HT-29 (cell line): ENCODE measurements at places on chromosomes 3 and 15.

GRCh38 chr3:140719841-140720614 is 42.2 kb downstream of the TRIM42 start:
- no peak for DNase-seq

GRCh38 chr3:159848348-159849118 is 140.1 kb upstream of the IL12A start:
- no peak for DNase-seq

DNA sequence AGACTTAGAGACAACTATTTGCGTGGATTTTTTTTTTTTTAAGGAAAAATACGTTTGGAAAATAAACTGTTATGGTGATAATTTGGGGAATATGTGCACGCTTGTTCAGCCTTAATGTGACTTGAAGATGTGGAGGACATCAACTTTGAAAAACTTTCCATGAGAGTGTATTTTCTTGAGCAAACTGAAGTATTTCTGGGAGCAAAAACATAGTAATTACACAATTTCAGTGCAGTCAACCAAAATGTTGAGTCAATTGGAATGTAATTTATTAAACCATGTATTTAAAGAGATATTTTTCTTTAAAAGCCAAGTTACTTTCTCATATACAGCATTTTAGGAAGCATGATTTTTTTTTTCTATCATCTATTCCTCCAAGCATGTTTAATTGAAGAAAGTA is 80.3 kb upstream of the FLNB start:
- no peak for DNase-seq

GRCh38 chr15:95635666-95636065 is 694.8 kb upstream of the NR2F2 start:
- no peak for DNase-seq

- DNase-seq = no peak
These were observed 53.0 kb upstream of the MME start for GRCh38 chr3:155026999-155027591.

GRCh38 chr3:100516232-100516631 is 23.8 kb downstream of the TMEM45A start:
- DNase-seq = no peak

- peak; percentile 39 for DNase-seq
These were observed 1.1 kb downstream of the EDEM1 start for GRCh38 chr3:5188419-5189221.

DNA sequence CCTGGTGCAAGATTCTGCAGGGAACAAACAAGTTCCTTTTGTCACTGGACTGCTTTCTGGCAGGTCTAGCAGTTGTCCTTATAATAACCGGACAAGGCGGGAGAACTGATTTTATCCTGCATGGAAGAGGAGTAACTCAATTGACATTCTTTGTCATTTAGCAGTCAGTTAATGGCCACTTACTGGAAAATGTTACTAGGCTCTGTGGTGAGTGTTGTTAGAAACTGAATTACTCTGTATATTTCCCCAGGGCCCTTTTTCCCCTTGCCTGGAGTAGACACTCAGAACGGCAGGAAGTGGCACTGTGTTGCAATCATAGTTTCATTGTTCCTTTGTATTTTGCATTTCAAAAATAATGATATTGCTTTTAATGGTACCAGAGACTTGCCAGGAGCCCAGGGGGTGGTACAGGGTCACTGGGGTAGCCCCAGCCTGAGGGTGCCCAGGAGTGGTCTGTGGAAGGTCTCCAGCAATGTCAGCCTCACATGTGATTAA is 318.6 kb upstream of the LRRFIP2 start:
- DNase-seq = no peak

GRCh38 chr3:19457449-19457848 is 309.1 kb downstream of the KCNH8 start:
- no peak for DNase-seq

GRCh38 chr3:113104357-113105092 is 106.8 kb upstream of the BOC start:
- DNase-seq = no peak

DNA sequence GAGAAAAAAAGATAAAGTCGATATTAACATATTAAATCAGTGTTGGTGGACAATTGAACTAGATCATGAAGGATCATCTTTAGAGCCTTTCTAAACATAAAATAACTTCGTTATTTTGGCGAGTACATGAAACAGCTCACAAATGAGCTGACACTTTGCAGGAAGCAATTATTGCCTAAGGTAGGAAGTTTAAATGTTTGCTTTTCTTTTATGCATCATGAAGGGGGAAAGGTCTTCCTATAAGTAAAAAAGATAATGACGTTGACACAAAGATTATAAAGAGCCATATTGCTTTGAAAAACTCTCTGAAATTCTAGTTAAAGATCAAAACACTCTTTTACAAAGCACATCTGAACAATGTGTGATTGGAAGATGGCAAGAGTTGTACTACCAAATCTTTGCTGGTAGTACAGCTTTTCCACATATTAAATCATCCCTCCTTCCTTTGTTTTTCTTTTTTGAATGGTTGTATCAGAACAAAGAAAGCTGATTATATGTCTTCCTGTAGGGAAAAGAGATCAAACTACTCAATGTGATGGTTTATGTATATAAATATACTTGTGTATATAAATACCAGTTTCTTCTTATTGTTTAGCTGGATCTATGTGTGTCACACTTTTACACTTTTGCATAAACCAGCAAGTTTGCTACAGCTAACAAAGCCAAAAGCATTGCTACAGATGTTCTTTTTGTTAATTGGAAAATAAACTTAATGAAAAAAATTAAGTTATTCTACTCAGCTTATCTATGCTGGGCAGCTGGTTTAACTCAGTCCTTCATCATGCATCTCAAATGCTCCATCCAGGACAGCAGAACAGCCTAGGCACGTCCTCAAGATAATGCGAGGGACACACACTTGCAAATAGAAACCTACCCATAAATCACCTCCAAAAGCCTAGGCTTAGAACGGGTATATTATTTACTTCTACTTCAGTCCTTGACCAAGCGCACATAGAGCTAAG is 850.8 kb upstream of the ROBO1 start:
- no peak for DNase-seq

DNA sequence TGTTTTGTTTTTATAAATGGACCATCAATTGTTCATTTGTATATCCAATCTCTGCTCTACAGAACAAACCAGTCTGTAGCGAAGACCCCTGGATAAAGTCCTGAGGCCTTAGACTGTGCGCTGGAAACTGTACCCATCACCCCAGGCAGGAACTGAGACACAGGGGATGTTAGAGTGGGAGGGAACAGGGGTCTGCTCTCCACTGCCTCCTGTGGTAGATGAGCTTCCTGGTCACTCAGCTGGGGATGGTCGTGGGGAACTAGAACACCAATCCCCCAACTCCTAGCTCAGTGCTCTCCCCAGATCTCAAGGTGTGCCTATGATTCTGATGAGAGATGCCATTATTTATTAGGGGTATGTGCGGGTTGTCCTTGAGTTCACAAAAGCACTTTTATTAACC is 340.2 kb upstream of the IGF1R start:
- DNase-seq = no peak
